Testis (tissue), 5 donors: ENCODE measurements at places on chromosomes 6 and 20.

DNA sequence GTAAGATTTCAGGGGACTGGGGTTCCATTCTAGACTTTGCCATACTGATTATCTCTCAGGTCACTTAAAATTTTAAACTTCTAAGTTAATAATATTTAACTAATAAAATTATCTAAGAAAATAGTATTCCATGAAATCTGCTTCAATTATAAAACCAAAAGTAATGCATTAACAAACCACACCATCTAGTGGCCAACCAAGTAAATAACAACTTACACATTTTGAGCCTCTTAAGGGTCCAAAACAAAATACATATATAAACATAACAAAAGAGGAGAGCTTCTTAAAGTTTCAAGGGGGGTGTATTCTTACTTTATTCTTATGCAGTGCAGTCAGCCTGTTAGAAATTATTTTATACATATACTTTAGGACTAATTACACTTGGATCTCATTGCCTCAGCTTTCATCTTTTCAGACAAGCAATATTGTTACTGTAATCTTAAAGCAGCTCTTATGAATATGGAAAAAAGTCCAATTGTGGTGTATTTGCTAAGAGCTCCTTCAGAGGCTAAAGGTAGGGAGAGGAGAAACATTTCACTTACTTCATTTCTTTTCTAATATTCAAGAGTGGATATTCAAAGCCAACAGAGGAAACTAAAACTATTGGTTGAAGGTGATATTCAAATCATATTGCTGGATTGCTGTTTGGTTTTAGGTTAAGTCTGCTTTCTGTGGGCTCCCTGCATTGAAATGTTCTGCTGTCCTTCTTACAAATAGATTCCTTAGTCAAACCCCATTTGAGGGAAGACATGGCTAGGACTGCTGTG, 199.7 kb upstream of the SIM1 start:
- H3K27ac ChIP-seq: no peak overlapping the region
- H3K27me3 ChIP-seq: no peaks in the 10 kb centered on the region
- H3K4me1 ChIP-seq: no peaks in the 10 kb centered on the region
- DNase-seq: no peak
- no peaks in the 10 kb centered on the region for H3K36me3 ChIP-seq
- H3K4me3 ChIP-seq: no peak overlapping the region

DNA sequence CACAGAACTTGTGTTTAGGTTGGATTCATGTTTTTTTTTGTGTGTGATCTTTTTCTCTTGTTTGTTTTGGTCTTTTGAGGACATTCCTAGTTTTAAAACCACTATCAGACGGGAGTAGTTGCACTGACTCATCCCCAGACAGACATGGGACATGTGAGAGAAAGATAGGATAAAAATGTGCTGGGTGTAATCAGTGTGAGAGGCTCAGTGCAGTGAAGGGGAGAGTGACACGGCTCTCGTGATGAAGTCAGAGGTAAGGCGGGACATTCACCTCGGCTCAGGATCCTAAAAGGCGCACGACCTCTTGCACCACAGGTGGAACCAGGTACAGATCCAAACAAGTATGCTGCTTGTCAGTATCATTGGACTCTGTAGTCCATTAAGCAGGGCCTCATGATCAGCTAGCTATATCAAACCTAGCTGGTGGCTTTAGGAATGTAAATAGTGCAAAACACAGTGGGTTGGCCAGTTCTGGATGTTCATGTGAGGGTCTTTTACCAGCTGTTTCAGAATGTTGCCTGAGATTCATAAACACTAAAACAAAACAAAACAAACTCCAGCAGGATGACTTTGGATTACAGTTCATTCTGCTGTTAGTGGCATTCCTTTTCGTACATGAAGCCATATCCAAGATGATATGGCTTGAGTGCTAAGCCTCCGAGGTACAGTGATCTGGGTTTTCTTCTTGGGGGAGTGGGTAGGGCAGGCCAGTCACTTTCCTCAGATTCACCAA, 18.0 kb downstream of the FOXO3 start:
- H3K36me3 ChIP-seq: no peaks in the 10 kb centered on the region
- no peak overlapping the region for H3K27ac ChIP-seq
- H3K4me1 ChIP-seq: peaks cover 69% of the 10 kb centered on the region
- H3K4me3 ChIP-seq: no peak overlapping the region

GRCh38 chr20:14997791-14998190, 660.4 kb upstream of the FLRT3 start:
- H3K27ac ChIP-seq: no peak overlapping the region
- no peak overlapping the region for H3K4me3 ChIP-seq
- no peaks in the 10 kb centered on the region for H3K4me1 ChIP-seq
- no peaks in the 10 kb centered on the region for H3K36me3 ChIP-seq

DNA sequence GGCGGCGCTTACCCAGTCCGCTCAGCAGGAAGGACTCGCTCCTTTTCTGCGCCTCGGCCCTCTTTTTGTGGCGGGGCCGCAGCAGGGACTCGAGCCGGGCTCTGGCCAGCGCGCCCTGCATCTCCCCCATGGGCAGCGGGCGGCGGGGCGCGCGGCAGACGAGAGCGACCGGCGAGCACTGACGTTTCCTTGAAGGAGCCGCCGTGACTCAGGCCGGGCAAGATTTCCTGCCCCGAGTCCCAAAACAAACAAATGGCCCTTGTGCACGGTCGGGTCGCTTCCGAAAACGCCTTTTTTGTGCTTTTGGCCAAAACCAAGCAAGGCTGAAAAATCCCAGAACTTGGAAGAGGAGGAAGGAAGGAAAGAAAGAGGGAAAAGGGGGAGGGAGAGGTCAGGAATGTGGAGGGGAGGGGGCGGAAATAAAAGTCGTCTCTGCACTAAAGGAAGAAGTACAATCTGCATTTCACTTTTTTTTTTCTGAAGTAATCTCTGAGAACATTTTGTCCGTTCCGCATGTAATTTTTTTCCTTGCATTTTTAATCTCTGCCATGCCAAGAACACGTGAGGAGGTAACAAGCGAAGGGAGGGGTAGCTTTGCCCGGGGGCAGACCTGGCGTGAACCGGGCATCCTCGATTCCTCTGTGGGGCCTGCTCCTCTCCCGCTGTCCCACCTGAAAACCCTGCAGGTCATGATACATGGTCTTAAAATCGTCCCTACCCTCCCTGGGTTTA, 123.3 kb upstream of the SLC2A12 start:
- H3K4me3 ChIP-seq: peak overlapping the region; percentile 59
- peaks cover 29% of the 10 kb centered on the region for H3K4me1 ChIP-seq
- peak overlapping the region; percentile 98 for H3K27ac ChIP-seq
- DNase-seq: peak; percentile 67
- no peaks in the 10 kb centered on the region for H3K27me3 ChIP-seq

DNA sequence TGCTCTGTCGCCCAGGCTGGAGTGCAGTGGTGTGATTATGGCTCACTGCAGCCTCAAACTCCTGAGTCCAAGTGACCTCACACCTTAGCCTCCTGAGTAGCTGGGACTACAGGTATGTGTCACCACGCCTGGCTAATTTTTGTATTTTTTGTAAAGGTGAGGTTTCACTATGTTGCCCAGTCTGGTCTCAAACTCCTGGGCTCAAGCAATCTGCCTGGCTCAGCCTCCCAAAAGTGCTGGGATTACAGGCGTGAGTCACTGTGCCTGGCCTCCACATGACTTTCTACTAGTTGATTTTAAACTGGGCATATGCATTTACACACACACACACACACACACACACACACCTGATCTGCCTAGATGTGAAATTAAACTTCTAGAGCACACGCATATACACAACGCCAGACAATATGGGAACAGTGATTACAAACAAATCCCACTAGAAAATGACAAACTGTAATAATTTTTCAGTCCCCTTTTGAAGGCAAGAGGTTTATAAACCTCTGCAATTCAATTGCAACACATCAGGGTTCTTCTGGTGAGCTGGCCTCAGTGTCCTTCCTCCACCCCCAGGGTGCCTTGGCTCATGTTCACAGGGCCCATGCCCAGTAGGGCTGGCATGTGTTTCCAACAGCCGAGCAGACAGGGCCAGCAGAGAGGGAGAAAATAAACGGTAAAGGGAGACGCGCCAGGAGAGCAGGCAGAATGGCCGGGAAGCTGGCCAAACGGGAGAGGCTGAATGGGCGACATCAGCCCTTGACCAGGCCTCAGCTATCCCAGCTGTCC, 31.2 kb downstream of the PARD6B start:
- DNase-seq: peak; percentile 81
- no peaks in the 10 kb centered on the region for H3K27me3 ChIP-seq
- peaks cover 7% of the 10 kb centered on the region for H3K4me1 ChIP-seq
- no peaks in the 10 kb centered on the region for H3K36me3 ChIP-seq
- no peak overlapping the region for H3K4me3 ChIP-seq

GRCh38 chr6:41036186-41036585, 2.8 kb downstream of the UNC5CL start:
- H3K4me1 ChIP-seq: no peaks in the 10 kb centered on the region
- no peaks in the 10 kb centered on the region for H3K27me3 ChIP-seq
- H3K27ac ChIP-seq: no peak overlapping the region

DNA sequence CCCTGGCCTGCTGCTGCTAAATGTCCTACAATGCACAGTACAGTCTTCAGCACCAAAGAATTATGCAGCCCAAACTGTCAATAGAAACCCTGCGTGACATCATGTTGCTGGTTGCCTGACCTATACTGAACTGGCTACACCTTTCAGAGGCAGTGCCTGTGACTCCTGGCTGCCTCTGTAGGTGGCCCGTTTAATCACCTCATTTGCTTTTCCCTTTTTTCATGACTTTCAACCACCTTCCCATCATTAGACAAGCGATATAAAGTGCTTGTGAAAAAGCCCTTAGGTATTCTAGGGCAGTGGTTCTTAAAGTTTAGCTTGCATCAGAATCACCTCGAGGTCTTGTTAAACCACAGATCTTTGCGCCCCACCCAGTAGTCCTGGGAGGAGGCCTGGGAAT, 33.0 kb upstream of the RIPOR2 start:
- no peak overlapping the region for H3K4me3 ChIP-seq
- no peak for DNase-seq
- H3K27ac ChIP-seq: no peak overlapping the region
- no peaks in the 10 kb centered on the region for H3K4me1 ChIP-seq
- no peaks in the 10 kb centered on the region for H3K36me3 ChIP-seq

DNA sequence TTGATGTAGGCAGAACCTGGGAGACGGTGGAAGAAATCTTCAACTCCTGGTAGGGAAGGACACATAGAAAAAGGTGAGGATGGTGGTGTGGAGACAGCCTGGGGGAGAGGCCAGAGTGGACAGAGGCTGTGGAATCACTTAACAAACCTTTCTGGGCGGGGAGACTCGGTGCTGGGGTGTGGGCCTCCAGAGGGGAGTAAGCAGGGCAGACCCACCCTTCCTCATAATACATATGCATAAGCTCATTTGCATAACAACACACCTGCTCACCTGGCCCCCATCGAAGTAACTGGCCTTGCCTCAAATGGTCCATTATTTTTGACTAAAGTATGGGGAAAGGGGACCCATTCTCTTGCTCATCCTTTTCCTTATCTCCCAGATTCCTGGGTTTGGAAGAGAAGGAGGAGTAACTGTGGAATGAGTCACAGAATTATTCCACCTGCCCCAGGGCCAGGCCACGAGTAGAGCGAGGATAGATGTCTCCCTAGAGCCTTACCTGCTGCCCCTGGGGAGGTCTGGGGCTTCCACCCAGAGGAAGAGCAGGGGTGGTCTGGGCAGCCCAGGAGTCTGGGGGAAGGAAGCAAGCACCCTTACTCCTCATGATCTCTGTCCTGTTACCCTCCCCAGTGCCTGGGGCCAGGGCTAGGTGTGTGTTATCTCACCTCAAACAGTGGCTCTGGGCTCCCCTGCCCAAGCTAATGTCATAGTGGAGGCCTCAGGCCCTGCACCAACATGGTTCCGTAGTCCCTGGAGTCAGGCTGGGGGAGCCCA, 10.7 kb upstream of the VEGFA start:
- H3K4me3 ChIP-seq: no peak overlapping the region
- H3K36me3 ChIP-seq: no peaks in the 10 kb centered on the region
- peaks cover 4% of the 10 kb centered on the region for H3K4me1 ChIP-seq
- DNase-seq: no peak
- no peak overlapping the region for H3K27ac ChIP-seq

DNA sequence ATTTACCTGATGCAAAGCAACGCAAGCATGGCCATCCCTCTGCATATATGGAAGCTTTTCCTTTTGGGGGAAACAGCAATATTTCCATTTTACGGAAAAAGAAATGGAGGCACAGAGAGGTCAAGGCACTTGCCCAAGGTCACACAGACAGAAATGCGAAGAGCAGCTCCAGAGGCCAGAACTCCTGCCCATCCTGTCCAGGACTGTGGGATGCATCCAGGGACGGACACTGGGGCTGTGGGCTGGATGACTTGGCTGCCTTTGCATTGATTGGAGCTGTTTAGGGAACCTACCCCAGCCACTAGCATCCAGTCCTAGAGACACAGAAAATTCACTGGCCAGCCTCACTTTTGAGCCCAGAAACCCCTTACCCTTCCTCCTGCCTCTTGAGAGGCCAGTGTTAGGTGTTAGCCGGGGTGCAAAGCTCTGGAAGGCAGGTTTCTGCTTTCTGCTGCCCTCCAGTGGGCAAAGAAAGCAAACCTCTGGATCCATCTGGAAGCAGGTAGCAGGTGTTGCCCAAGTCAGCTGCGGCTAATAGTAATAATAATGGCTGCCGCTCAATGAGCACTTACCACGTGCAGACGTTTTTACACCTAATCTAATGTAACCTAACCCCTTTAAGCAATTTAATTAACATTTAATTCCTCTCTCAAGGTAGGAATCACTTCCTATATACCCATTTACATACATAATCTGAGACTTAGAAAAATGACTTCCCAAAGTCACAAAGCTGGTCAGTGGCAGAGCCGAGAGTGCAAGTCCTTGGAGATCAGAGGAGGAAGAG, 31.7 kb upstream of the CCN5 start:
- H3K36me3 ChIP-seq: no peaks in the 10 kb centered on the region
- peak; percentile 67 for DNase-seq

GRCh38 chr20:26216025-26216424, 519.4 kb upstream of the ZNF337 start:
- H3K4me1 ChIP-seq: no peaks in the 10 kb centered on the region
- H3K36me3 ChIP-seq: no peaks in the 10 kb centered on the region
- DNase-seq: no peak
- no peak overlapping the region for H3K27ac ChIP-seq

DNA sequence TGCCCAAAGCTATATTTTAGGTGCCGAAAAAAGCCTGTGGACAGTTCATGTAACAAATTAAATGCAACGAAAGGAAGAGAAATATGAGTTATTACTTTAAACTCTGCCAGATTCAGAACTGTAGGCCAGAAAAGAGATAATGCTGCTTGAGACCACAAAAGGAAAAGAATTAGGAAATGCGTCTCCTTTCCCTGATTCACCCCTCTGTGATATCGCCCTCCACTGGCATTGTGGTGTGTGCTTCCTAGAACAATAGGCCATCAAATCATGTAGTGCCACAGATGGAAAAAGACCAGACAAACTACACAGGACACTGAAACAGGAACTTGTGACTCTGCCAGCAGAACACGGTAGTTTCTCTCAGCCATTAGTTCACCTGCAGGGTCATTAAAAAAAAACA, 14.7 kb upstream of the LAMA4 start:
- H3K4me1 ChIP-seq: no peaks in the 10 kb centered on the region
- no peak overlapping the region for H3K4me3 ChIP-seq
- H3K27ac ChIP-seq: peak overlapping the region; percentile 1
- H3K27me3 ChIP-seq: no peaks in the 10 kb centered on the region
- no peak for DNase-seq

DNA sequence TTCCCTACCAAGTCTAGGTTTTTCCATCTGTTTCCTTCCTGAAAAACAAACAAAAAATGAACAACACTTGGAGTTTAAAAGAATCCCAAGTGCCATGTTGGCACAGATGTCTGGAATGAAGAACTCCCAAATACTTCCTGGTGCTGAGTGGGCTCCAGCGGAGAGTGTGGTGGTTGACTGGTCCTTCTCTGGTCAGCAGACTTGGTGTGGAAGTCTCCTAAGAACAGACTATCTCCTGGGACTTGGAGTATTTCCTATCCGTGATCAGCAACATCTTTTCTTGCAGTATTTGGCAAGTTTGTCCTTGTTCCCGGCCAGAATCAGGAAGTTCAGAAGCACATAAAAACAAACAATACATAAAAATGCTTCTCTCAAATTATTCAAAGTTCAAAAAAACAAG, 154.1 kb downstream of the MTFR2 start:
- no peaks in the 10 kb centered on the region for H3K36me3 ChIP-seq
- no peak overlapping the region for H3K27ac ChIP-seq
- H3K4me1 ChIP-seq: peaks cover 3% of the 10 kb centered on the region
- no peak overlapping the region for H3K4me3 ChIP-seq
